Left forelimb (tissue), 1 donor: ENCODE measurements at places on chromosomes 13 and 19.

- DNase-seq = no peak
Observed at GRCh38 chr19:22517496-22518411, 95.6 kb upstream of the ZNF98 start.

DNA sequence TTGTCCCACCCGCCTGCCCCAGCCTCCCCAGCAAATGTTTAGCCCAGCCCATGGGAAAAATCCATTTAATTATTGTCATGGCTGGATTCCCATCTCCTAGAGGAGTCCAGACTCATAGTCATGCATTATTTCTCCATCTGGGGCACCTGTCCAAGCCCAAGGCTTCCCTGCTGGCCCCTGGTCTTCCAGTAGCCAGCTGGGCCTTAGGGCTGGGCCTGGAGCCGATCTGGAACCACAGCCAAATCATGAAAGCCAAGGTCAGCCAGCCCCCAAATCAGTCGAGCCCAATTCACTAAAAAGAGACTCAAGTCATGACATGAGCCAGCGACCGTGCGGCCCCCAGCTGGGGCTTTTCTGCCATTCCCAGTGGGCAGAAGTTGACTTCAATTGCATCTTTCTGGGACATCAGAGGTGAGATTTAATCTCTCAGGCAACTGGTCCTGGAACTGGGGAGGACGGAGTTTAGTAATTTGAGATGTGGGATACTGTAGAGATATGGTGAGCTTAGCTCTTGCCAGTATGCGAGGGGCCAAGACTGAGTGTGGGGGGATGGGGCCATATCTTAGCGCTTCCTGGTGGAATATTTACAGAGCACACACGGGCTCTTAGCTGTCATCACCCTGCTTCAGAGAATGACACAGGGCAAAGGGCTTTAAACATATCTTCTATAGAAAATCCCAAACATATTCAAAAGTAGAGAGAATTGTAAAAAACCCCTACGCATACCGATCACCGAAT, 9.4 kb upstream of the PGLYRP2 start:
- DNase-seq = no peak

- peak; percentile 74 for DNase-seq
Observed at GRCh38 chr13:30864433-30865122, 41.5 kb upstream of the MEDAG start.

GRCh38 chr13:92255526-92255925, 857.1 kb downstream of the GPC5 start:
- DNase-seq = no peak

GRCh38 chr19:29841559-29842367, 30.0 kb downstream of the CCNE1 start:
- DNase-seq = no peak

GRCh38 chr19:52660981-52661380, 22.8 kb upstream of the ZNF83 start:
- no peak for DNase-seq

DNA sequence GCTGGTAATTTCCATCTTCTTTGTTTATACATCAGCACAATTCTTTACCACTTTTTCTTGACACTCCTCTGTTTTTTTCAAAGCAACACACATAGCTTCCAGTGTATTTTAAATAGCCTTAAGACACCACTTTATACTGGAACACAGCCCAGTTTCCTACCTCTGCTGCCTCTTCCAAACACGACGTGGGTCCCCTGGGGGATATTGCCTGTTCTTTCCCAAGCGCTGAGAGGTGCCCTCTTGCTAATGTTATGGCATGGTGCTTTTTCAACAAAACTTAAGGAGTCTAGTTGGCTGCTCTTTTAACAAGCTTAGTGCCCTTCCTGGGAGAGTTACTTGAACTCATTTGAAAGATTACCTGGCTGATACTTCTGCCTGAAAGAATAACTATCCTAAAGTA, 112.7 kb downstream of the OLFM4 start:
- no peak for DNase-seq

DNA sequence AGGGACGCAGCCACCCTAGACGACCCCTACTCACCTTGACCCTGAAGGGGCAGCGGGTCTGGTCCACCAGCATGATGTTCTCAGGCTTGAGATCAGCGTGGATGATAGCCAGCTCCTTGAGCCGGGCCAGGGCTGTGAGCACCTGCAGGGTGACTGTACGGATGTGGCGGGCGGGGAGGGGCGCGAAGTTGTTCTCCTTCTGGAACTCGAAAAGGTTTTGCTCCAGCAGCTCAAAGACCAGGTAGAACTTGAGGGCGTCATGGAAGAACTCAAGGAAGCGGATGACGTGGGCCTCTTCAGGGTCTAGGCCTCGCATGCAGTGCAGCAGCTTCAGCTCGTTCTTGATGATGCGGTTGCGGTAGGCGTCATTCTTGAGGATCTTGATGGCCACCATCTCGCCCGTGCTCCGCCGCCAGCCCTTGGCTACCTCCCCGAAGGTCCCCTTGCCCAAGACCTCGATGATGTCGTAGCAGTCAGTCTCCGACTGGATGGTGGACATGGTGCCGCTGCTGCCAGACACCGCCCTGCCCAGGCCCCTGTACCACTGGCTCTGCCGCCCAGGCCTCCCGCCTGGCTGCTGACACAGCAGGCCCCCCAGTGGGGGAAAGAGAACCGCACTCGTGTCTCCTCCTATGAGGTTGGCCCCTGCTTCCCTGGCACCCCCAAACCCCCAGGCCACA, 437 bp downstream of the HIPK4 start:
- DNase-seq = no peak

- no peak for DNase-seq
Observed at GRCh38 chr19:18617562-18617961, 4.9 kb downstream of the TMEM59L start.

DNA sequence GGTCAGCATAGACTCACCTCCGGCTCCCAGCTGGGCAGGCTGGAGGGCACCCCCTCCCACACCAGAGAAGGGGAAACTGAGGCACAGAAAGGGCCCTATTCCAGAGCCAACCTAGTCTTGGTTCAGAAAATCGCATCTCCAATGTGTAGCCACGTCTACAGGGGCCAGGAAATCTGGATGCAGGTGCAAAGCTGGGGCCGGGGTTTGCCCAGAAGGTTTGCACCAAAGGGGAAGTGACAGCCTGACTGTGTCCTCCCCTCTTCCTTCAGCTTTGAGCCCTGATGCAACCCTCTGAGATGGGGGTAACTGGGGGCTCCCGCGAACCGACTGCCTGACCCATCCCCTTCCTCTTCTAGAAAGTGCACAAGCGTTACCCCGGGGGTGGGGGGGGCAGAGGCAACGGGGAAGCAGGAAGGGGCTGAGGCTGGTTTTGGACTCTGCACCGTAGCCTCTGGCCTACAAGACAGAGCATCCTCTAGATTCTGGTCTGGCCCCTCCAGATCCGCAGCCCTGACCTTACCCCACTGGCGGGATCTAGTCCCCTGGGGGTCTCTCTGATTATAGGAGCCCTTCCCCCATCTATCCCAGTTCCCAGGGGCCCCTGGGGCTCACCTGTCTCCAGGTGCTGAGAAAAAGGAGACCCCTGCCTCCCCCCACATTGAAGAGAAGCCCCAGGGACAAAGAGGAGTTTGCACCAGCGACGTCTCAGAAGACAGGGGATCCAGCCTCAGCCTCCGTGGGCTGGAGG, 1.1 kb upstream of the ONECUT3 start:
- no peak for DNase-seq

- DNase-seq = no peak
Observed at GRCh38 chr19:39110263-39110967, 15.2 kb upstream of the PAK4 start.

DNA sequence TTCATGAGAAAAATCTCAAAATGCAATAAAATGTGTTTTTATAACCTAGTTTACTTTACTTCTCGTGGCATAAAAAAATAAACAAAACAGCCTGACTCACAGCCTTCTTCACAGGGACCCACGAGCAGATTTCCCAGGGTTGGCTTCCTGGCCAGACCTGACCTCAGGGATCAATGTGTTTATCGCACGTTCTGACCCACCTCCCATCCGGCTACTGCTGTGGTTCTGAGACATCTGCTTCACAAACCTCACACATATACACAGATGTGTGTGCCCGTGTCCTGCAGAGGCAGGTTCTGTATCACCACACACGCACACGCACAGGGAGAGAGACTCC, 118.3 kb downstream of the COL4A2 start:
- peak; percentile 14 for DNase-seq

GRCh38 chr13:96003304-96003703, 49.9 kb downstream of the UGGT2 start:
- DNase-seq = no peak

- no peak for DNase-seq
Observed at GRCh38 chr19:2646866-2647535, 55.5 kb downstream of the GNG7 start.

GRCh38 chr13:33514362-33514761, 228.8 kb upstream of the STARD13 start:
- no peak for DNase-seq

DNA sequence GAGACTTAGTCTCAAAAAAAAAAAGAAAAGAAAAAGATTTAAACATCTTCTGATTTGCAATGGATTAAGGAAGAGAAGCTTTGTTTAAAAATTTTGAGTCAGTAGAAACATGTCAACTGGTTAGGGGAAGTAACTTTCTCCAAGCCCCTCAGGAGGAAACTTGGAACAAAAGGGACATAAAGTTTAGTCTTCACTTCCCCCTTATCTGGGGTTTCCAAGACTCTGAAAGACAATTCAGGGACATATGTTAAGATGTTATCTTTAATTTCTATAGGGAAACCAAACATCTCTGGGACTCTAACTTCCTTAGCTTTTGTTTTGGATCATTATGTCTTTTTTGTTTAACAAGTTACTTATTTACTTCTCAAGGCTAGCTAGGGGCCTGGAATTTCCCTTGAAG, 20.1 kb upstream of the MRI1 start:
- no peak for DNase-seq

- DNase-seq = no peak
Observed at GRCh38 chr13:80444240-80445015, 103.5 kb upstream of the SPRY2 start.

- DNase-seq = no peak
Observed at GRCh38 chr19:805166-805551, 7.9 kb downstream of the PTBP1 start.

- DNase-seq = no peak
Observed at GRCh38 chr13:80168089-80168850, 172.7 kb downstream of the SPRY2 start.

DNA sequence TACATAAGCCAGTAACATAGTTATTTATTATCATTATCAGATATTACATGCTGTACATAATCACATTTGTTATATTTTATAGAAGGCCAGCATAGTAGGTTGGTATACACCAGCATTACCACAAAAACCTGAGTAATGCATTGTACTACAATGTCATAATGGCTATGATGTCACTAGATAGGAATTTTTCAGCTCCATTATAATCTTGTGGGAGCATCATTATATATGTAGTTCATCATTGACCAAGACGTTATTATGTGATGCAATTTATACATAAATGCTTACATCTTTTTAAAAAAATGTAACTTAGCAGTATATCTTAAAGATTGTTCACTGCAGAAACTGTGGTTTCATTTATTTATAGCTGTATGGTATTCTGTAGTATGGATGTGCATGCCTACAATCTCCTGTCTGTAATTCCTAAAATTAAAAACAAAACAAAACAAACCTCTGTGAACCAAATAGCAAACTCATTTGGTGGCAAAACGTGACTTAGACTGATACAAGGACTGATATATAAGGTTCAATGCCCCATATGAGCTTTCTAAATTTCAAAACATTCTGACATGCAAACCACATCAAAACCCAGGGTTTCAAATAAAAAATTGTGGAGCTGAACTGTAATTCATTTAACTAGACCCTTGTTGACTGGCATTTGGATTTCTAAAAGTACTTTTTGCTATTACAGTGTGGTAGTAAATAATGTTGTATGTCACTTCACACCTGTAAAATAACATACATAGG, 250.9 kb downstream of the DLEU7 start:
- no peak for DNase-seq

GRCh38 chr13:20401531-20401930, 124.1 kb downstream of the CRYL1 start:
- no peak for DNase-seq

GRCh38 chr13:46544811-46545210, 8.2 kb upstream of the LRCH1 start:
- no peak for DNase-seq

- no peak for DNase-seq
Observed at GRCh38 chr19:16978156-16978555, 48.5 kb downstream of the CPAMD8 start.

DNA sequence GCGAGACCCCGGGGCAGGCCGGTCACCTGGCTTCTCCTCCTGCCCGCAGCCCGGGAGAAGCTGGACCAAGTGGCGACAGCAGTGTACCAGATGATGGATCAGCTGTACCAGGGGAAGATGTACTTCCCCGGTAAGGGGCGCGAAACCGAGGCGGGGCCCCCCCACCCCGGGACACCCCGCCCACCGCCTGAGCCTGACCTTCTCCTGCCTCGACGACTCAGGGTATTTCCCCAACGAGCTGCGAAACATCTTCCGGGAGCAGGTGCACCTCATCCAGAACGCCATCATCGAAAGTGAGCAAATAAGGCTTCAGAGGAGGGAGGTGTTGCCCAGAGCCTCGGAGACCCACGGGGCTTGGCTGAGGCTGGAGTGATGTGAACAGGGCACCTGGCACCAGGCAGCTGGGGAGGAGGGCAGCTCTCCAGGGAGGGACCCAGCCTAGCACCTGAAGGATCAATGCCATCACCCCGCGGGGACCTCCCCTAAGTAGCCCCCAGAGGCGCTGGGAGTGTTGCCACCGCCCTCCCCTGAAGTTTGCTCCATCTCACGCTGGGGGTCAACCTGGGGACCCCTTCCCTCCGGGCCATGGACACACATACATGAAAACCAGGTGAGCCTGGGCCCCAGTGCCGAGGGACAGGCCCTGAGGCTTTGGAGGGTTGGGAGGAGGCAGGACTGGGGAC, 629 bp downstream of the IZUMO4 start:
- DNase-seq = no peak

DNA sequence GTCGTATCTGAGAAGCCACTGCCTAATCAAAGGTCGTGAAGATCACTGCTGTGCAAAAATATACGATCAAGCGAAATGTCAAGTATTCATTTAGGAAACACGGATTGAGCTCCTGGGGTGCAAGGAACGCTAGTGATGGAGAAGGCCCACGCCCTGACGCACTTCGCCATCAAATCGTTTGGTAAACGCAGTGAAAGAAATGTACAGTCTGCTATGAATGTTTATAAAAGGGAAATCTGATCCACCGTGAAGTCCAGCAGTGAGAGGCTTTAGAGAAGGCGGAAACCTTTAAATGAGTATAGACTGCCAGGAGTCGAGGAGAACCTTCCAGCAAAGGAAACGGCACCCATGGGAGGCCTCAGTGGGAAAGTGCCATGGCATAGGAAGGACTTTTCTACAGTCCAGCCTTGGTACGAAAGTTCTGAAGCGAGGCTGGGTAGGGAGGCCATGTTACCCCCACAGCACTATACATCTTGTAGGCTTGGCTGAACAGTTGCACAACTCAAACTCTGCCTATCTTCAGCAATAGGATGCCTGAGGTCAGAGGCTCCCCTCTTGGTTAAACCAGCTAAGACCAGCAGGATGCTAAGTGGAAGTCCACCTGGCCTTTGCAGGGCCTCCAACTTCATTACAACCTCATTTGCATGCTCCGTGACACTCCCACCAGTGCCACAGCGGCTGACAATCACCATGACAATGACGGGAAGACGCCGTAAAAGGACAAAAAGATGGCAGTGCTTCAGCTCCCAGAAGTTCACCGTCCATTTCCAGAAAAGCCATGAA, 20.4 kb downstream of the PCID2 start:
- DNase-seq = no peak
